RWPE1 (cell line): ENCODE measurements at places on chromosomes 16 and 17.

- no peak for DNase-seq
Observed at GRCh38 chr17:35725058-35725457, 6.4 kb upstream of the RASL10B start.

DNA sequence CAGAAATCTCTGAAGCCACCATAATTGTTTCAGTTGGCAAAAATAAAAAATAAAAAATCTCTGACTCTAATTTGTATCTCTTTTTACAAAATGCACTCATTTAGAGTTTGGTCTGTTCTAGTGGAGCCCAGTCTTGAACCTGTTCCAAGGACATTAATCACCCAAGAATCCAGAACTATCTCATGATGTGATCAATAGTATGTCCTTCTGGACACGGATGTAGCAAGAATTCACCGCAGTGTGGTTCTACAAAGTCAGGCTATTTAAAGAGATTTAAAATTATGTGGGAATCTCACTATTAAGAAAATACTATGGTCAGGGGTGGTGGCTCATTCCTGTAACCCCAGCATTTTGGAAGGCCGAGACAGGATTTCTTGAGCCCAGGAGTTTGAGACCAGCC, 21.8 kb upstream of the ANKFN1 start:
- no peak for DNase-seq

DNA sequence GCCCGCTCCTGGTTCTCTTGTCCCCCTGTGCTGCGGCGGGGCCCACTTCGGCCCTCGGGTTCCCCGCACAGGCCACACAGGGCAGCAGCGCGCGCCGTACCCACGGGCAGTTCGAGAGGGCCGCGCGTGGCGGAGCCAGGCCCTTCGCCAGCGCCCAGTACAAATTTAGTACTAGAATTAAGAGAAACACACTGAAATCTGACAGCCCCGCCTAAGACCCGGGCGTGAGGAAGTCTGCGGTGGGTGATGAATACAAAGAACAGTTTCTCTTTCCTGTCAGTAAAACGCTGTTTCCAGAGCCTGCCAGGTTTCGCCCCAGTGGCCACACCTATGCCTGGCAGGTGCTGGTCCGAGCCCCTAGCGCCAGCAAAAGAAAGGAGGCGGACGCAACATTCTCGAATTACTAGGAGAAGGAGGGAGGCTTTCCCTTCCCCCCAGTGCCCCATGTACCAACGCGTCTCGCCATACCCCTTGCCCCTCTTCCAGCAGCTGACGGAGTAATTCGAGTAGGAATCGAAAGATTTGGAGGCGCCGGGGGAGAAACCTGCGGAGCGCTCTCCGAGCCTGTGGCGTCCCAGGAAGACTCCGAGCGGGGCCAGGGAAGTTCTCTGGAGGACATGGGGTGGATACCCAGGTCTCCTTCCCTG, 591 bp upstream of the SLFN5 start:
- peak; percentile 91 for DNase-seq

DNA sequence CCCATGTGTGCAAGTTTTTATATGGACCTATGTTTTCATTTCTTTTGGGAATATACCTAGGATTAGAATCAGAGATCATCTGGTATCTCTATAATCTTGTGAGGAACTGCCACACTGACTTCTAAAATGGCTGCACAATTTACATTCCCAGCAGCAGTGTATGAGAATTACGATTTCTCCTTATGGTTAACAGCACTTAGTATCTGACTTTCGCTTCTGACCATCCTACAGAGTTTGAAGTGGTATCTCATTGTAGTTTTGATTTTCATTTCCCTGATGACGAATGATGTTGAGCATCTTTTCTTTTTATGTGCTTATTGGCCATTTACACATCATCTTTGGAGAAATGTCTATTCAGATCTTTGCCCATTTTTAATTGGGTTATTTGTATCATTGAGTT, 10.0 kb downstream of the C16orf96 start:
- DNase-seq, result no peak

GRCh38 chr17:63331301-63332061, 114.6 kb downstream of the CYB561 start:
- DNase-seq, result no peak

- peak; percentile 62 for DNase-seq
Observed at GRCh38 chr17:75078284-75079022, 9.3 kb upstream of the SLC16A5 start.

DNA sequence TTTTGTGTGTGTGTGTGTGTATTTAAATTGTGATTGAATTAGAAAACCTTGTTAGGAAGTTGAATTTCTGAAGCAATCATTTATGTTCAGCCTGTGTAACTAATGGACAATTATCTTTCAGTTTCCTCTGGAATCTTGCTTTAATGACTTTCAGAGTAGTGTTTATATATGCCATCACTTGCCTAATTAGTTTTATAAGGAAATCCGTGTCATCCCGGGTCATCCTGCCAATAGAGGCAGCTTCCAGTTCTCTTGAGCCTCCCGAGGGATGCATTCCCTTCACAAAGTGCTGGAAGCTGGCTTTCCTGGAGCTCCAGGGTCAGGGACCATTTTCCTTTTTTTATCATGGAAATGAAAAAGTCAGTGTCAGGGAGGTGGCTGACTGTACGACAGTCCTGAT, 42.9 kb downstream of the PRKCA start:
- no peak for DNase-seq

- no peak for DNase-seq
Observed at GRCh38 chr16:69490707-69491324, 66.4 kb downstream of the CYB5B start.
